ENCODE measurements at places on chromosomes 5 and 9.

DNA sequence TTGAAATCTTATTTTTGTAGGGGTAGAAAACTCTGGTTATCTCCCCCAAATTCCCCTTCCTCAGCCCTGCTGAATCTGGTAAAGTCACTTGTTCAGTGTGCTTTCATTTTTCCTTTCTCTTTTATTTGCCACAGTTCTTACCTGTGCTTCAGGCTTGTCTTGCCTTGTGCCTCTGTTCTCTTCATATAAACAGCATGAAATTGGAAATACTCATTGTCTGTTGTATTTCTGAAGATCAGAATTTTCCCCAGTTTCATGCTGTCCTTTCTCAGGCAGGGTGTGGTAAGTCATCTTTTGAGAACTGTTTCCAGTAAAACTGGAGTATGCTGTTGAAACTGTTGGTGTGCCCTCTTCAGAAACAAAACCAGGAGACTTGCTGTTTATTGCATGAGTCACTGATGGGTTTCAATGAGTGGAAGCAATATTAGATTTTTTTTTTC lies 7.0 kb downstream of the PAM start:
- DNase-seq = peak; percentile 32

GRCh38 chr5:42812620-42813019 lies 928 bp upstream of the SELENOP start:
- DNase-seq = no peak

- no peak for DNase-seq
Observed at GRCh38 chr5:171705830-171706468, 79.7 kb upstream of the SMIM23 start.

- no peak for DNase-seq
Observed at GRCh38 chr5:148840531-148840930, 14.1 kb downstream of the ADRB2 start.

- DNase-seq = no peak
Observed at GRCh38 chr9:115398996-115399395, 281.0 kb upstream of the TNC start.

Measured in CD4-positive, alpha-beta T cell treated with Interleukin-10 for 1 hour (primary cell).